ENCODE measurements at places on chromosomes 4 and X.

GRCh38 chr4:110982486-110982885 is 359.6 kb upstream of the PITX2 start:
- DNase-seq = no peak

DNA sequence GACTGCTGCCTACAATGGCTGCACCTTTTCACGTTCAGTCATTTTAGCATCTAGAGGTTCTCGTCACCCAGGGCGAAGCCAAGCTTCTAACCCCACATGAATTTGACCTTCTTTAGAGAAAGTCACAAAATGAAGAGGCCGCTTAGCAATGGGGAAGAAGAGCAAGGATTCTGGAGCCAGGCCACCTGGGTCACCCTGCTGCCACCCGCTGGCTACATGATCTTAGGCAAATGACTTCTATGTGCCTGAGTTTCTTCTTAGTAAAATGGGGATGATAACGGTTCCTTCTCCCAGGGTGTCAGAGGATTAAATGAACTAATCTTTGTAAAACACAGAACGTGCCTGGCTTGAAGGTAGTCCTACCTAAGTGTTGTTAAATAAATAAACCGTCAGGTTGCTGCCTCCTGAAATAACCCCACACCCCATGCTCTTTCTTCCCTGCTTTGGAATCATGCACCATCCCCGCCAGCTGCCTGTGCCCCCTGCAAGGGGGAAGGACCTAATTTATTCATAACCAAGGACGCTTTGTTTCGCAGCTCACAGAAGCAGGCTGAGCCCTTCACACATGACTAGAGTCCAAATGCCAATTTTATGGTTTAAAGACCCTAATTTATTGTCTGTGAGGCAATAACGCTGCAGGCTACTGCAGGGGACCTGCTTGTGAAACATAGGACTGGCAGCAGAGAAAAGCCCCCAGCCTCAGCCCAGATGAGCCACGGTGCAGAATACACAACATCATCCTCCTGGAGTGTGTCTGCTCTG is 28.6 kb upstream of the NSG1 start:
- DNase-seq = no peak

DNA sequence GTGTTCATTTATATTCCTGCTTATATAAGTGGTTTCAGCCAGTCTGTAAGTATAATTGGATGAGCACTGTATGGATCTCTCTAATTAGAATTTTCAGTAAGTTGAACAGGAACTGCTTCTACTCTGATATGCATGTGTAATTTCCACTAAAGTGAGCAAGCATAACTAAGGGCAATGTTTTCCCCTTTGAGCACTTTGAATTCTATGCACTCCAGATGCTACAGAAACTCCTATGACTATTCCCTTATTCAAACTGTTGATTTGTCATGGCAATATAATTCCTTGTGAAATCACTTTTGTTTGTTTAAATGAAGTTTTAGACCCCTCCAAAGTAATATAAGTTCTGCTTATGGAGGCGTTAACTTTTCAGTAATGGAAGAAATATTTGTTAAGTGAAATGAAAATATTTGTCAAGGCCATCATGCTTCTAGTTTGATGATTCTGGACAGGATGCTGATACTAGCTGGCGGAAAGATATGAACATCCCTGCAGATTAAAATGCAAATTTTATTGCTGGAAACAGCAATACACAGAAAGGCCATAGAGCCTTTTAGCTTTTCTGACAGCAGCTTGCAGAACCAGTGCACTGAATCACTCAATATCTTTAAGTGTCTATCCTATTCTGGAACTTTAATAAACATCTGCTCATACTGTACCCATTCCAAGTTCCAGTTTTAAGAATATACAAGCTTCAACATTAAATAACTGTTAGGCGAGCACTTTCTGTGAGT is 1460.8 kb downstream of the RAPGEF2 start:
- DNase-seq = no peak

- DNase-seq = no peak
Observed at GRCh38 chr4:1492142-1492457, 85.9 kb upstream of the NKX1-1 start.

DNA sequence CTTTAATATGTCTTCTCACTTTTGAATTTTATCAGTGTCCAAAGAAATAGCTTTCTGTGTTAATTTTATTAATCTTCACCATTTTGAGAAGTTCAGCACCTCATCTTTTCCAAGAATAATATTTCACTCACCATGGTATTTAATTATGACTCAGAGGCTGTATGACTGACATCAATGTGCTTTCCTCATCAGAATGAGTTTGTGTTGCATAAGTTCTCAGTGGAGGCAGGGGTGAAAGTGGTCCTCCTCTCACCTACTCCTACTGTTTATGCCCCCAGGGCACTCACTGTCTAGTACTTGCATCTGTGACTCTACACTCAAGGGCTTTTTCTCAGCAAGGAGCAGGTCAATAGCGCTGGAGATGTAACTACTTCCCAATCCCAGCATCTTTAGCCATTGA is 905.3 kb upstream of the INTU start:
- peak; percentile 3 for DNase-seq

- DNase-seq = no peak
Observed at GRCh38 chr4:142416121-142416520, 430.0 kb downstream of the INPP4B start.

- no peak for DNase-seq
Observed at GRCh38 chrX:13826770-13827169, 9.9 kb upstream of the GPM6B start.

- no peak for DNase-seq
Observed at GRCh38 chr4:3797831-3798790, 31.9 kb downstream of the ADRA2C start.

DNA sequence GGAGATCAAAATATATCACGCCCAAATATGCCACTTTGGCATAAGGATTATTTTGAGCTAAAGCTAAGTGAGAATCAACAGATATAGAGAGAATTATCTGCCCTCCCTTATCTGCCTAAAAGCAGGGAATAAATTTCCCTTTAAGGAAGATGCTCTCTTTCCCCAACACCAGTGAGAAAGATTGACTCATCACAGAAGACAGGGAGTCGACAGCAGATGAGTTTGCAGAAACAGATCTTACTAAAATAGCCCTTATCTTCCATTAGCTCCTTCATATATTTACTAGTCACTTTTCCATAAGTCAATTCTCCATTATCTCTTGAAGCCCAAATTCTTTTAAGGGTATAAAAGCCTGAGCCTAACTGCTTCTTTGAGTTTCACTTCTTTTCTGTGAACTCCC is 156.6 kb downstream of the CAMK2D start:
- no peak for DNase-seq

GRCh38 chr4:166195101-166195500 is 322.1 kb downstream of the TLL1 start:
- DNase-seq = no peak

- no peak for DNase-seq
Observed at GRCh38 chr4:83362492-83363329, 28.1 kb upstream of the HPSE start.

GRCh38 chr4:124067046-124067445 is 645.5 kb downstream of the ANKRD50 start:
- DNase-seq = no peak

- no peak for DNase-seq
Observed at GRCh38 chr4:123740236-123740635, 343.6 kb downstream of the SPRY1 start.

- no peak for DNase-seq
Observed at GRCh38 chrX:17595456-17596035, 141.7 kb upstream of the SCML1 start.

- no peak for DNase-seq
Observed at GRCh38 chr4:88737307-88737941, 39.8 kb upstream of the NAP1L5 start.

DNA sequence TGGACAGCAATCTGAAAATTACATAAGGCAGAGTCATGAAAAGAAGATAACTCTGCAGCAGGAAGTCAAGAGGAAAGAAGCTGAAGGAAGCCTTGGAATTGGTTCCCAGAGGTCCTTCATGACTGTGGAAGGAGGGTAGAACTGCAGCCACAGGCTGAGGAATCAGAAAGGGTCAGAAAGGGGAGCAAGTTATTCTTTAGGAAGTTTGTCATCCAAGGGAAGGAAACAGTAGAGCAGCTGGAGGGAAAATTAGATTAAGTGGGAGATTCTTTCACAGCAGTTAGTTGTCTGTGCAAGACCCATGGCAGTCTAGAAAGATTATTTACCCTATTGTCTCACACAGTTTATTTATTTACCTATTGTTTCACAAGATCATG is 9.3 kb upstream of the ADH1C start:
- no peak for DNase-seq

DNA sequence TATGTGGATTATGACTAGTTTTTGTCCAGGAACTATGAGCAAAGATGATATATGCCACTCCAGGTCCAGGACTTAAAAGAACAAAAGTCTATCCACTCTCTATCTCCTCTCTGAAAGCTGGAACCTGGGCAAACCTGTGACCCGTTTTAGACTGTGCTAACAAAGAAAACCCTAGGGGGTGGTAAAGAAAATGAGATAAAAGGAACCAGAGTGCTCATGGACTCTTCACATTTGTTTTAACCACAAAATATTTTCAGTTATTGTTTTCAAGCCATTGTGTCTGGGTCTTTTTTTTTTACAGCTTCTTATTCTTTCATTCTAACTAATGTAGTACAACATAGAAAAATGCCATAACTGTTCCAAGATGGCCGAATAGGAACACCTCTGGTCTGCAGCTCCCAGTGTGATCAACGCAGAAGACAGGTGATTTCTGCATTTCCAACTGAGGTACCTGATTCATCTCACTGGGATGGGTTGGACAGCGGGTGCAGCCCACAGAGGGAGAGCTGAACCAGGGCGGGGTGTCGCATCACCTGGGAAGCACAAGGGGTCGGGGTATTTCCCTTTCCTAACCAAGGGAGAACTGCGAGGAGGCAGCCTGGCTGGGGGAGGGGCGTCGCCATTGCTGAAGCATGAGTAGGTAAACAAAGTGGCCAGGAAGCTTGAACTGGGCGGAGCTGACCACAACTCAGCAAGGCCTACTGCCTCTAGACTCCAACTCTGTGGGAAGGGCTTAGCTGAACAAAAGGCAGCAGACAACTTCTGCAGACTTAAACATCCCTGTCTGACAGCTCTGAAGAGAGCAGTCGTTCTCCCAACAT is 45.1 kb downstream of the CHM start:
- DNase-seq = no peak
